Stimulated activated CD4-positive, alpha-beta T cell treated with anti-CD3 and anti-CD28 coated beads, TNF-alpha, amount 100 ng/mL, for 1 hour (primary cell): ENCODE measurements at places on chromosomes 5 and 9.
A peak's percentile ranks its signal among the peaks of the same experiment; 100 is the strongest.

GRCh38 chr5:133921979-133922378 lies 46.4 kb downstream of the C5orf15 start:
- no peak for DNase-seq

GRCh38 chr5:74149395-74149794 lies 491.1 kb downstream of the ENC1 start:
- no peak for DNase-seq

DNA sequence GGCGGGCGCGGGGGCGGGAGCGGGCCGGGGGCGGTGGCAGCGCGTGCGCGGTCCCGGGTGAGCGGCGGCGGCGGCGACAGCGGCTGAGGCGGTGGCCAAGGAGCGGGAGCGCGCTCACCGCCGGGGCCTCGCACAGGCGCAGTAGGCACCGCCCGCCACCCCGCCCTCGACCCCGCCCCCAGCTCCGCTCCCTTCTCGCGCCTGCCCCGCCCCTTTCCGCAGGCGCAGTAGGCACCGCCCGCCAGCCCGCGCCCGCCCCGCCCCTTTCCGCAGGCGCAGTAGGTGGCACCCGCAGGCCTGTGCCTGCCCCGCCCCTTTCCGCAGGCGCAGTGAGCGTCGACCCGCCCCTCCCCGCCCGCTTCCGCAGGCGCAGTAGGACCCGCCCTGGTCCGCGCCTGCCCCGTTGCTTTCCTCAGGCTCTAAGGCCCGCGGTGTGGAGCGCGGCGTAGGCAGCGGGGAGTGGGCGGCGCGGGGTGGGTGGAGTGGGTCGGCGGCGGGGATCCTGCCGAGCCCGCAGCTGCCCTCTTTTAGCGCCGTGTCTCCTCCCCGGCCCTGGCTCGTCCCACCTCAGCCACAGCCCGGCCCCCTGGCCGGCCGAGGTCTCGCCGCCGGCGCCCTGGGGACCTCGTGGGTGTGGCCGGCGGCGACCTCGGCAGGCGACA lies at the start of gene CAMSAP1:
CAMSAP1 (minus strand) TSS at position 116 of the 662 bp plus-strand sequence. CDS start 387 bp downstream, outside the sequence.
- DNase-seq, result peak; percentile 93

DNA sequence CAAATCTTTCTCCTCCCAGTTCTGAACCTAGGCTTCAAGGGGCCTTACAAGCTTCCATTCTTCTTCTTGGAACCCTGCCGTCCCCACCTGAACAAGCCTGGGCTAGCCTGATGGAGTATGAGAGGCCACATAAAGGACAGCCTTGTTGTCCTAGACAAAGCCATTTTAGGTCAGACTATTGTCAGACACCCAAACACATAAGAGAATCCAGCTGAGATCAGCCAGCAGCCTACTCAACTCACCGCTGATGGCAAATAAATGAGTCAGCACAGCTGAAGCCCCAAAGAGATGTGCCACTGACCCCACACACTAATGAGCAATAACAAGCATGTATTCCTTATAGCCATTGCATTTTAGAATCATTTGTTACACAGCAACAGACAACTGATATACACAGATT lies 33.8 kb downstream of the SVEP1 start:
- DNase-seq, result no peak

DNA sequence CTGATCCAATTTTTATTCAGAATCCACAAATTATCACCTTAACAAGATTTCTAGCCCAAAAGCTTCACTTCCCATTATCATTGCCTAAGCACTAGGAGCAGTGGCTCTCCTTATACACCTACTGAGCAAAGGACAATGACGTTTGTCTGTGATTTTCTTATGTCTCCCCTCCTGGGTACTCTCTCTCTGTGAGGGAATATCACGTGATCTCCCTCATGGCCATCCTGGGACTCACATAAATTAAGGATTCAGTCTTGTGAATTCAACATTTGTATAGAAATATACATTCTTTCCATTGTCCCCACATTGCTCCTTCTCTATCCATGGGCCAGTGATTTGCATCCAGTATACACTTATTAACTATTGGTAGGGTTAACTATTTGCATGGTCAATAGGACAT lies 476.5 kb downstream of the PLK2 start:
- no peak for DNase-seq

- DNase-seq, result no peak
These were observed 13.7 kb upstream of the KIF4B start for GRCh38 chr5:154999865-155000264.

GRCh38 chr9:105656131-105656921 lies 5.9 kb upstream of the TAL2 start:
- DNase-seq, result no peak

DNA sequence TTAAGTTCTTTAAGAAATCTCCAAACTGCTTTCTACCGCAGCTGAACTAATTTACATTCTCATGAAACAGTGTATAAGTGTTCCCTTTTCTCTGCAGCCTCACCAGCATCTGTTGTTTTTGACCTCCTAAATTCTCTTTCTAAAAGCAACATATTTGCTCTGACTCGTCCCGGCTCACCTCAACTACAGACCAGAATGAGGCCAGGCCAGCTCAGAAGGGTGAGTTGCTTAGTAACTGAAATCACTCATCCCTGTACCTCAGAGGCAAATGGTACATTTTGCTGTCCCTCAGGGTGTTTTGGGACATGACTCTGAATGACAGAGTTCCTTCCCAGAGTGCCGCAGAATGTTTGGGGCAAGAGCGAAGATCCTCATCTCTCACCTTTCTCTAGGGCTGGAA lies 127.5 kb downstream of the FRMD3 start:
- no peak for DNase-seq

DNA sequence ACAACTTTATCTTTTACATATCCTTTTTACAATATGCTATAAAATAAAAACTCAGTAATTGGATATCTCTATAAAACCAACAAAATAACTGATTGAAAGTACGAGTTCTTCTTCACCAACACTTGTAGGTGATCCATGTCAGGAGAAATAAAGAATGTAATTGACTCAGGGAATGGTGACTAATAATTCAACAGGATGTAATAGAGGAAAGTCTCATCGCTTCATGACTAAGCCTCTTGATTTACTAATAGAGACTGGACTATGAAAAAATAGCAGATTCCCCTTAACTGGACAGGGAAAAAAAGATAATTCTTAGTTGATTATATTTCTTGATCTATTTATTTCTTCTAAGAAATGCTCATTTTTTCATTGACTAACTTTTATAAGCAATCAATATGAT lies 507.7 kb upstream of the PTGER4 start:
- DNase-seq, result no peak

DNA sequence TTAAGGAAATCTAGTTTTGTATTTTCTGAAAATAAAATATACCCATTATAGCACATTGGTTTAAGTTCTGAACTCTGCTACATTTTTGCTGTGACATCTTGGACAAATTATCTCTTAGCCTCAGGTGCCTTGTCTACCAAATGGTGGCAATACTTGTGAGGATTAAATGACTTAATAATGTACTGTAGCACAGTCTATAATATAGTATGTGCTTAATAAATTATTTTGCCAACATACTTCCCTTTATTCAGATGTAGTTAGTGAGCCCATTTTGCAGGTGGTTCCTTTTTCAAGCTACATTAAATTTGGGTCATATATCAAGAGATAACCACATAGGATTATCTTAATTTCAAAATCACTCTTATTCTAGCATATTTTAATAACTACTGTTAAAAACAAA lies 3.2 kb downstream of the ETF1 start:
- DNase-seq, result no peak

GRCh38 chr9:79988126-79988525 lies 416.4 kb downstream of the TLE4 start:
- DNase-seq, result no peak

GRCh38 chr5:74839229-74839628 lies 27.0 kb downstream of the FAM169A start:
- no peak for DNase-seq

GRCh38 chr5:109347252-109347888 lies 62.4 kb downstream of the PJA2 start:
- no peak for DNase-seq

DNA sequence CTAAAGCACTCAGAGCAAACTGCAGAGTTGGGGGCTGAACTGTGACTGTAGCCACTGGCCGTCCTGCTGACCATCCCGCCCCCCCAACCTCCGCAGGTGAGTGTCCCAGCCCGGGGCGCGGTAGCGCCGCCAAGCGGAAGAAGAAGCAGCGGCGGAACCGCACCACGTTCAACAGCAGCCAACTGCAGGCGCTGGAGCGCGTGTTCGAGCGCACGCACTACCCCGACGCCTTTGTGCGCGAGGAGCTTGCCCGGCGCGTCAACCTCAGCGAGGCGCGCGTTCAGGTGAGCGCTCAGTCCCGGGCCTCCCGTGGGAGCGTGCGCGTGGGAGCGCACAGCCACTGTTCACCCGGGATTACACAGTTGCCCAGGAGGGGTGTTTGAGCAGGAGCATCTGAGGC lies 33.7 kb downstream of the PTGES start:
- no peak for DNase-seq

DNA sequence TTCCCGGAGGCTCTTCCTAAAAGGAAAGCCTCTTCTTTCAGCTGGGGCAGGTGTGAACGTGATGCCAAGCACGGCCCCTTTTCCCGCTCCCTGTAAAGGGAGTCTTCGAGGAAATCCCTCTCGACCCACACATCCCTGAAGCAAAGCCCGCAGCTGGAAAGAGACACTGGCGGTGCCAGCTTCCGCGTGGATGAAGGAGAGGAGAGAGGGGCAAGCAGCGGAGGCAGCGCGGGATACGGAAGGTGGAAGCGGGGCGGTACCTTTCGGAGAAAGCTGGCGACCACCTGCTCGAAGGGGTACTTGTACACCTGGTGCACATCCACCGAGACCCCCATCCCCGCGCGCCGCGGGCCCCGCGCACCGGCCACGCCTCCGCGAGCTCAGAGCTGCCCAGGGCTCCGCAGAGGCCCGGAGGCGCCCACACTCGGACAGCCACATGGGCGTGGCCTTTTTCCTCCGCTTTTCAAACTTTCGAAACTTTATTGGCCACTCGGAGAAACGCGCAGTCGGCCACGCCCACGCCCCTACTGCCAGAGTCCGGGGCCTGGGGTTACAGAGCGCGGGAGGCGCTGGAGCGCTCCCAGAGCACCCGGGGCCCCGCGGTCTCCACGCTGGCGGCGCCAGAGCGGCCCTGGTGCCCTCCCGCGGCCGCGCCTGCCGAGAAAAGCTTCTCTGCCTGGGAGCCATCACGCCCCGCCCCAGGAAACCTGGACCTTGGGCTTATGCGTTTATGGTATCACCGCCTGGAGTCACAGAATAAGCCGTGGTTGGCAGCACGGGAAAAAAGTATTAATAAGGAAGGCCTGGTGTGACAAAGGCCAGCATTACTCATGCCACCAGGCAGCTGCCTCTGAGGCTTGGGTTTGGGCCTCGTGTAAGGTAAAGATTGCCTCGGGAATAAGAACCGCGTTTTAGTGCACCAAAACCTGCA lies at the start of gene PRELID2:
PRELID2 (minus strand) TSS at position 426 of the 931 bp plus-strand sequence; CDS start at position 335, 91 bp downstream.
- peak; percentile 15 for DNase-seq

DNA sequence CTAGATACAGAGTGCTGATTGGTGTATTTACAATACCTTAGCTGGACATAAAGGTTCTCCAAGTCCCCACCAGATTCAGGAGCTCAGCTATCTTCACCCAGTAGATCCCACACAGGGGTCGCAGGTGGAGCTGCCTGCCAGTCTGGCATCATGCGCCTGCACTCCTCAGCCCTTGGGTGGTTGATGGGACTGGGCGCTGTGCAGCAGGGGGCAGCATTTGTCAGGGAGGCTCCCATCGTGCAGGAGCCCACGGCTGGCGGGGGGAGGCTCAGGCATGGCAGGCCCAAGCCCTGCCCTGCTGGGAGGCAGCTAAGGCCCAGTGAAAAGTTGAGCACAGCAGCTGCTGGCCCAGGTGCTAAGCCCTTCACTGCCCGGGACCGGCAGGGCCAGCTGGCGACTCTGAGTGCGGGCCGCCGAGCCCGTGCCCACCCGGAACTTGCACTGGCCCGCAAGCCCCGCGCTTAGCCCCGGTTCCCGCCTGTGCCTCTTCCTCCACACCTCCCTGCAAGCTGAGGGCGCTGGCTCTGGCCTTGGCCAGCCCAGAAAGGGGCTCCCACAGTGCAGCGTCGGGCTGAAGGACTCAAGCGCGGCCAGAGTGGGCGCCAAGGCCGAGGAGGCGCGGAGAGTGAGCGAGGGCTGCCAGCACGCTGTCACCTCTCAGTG lies 314.1 kb upstream of the ATP10B start:
- no peak for DNase-seq

- DNase-seq, result no peak
These were observed 335.2 kb downstream of the CWC27 start for GRCh38 chr5:65103756-65104440.

DNA sequence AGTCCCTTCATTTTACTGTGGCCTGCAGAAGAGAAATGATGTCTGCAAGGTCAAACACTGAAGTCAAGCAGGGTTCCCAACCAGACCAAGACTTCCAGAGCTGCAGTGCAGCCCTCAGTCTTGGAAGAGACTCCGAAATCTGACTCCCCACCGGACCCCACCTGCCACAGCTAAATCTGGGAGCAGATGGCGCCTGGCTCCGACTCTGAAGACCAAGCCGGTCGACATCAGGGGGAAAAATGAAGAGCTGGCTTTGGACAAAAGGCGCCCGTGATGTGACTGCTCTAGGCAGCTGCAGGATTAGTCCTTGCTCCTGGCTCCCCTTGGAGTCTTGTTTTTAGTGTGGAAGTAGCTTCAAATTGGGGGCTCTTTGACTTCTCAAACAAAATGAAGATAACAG lies 72.4 kb upstream of the ZNF622 start:
- no peak for DNase-seq
